ENCODE measurements at places on chromosomes 2 and 18.

GRCh38 chr2:231680285-231680991, 27.9 kb upstream of the PTMA start:
- DNase-seq, result no peak

DNA sequence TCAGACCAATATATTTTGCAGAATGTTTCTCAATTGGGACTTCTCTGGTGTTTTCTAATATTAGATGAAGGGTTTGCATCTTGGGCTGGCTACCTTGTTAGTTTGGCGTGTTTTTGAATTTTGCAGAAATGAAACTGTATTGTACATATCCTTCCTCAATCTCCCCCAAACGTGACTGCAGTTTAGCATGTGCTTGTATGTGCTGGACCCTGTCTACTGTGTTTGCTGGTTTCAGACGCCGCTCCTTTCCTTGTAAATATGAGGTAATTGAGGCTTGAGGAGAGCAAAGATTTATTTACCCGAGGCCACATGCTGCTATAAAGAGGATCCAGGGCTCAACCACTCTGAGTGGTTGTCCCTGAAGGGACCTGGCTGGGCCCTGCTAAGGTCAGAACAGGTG, 57.2 kb downstream of the NGEF start:
- no peak for DNase-seq

DNA sequence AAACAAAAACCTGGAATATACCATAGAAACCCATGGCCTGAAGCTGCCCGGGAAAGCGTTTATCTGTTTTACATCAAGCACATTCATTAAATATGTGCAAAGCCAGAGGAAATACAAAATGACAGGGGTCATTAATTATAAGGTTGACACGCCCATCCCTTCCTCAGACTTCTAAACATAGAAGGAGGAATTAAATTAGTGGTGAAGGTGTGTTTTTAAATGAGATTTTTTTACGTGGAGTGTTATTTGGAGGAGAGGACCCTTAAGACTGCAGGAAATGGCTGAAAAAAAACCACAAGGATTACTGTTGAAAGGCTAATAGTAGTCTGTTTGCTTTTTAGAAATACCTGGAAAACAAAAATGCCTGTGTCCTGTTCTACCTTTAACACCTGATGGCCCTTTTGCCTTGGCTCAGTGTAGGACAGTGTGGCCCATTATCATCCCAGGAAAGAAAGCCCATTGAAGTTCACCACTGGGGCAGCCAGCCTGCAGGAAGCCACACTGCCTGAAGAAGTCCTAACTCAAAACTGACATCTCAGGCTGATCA, 123.2 kb downstream of the EPHA4 start:
- DNase-seq, result no peak

DNA sequence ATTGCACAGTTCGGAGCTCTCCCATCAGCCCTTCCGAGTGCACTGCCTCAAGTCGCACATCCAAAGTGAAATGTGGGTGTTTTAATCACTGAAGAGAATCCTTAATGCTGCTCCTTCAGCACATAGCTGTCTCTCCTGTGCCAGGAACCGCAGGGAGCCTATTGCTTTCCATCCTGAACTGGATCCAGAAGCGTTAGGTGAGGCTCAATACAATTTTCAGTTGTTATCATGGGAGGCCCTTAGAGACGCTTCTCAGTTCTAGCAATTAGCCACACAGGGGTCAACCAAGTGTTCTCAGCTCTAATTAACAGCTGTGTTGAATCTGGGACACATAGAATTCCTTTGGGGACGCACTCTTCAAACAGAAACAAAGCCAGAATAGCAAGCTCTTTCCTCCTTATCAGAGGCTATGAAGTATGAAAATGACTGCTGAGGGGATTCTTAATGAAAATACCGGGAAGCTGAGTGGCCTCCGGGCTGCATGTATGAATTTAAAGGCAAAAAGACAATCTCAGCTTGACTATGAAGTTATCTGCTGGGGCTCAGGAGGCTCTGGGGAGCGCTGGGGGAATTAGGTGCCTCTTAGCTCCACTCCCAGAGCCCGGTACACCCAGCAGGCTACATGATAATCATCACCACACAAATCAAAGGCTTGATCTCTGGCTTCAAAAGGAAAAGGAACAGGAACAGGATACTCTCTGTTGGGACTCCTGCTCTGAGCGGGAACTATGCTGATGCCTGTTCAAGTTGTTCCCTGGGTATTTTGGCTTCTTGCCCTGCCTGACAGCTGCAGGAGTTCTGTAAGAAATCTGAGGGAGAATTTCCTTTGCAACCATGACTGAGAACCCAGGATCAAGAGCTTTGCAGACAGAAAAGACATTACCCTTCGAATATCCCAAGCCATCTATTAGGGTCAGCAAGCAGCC, 55.4 kb upstream of the NCOA1 start:
- no peak for DNase-seq

DNA sequence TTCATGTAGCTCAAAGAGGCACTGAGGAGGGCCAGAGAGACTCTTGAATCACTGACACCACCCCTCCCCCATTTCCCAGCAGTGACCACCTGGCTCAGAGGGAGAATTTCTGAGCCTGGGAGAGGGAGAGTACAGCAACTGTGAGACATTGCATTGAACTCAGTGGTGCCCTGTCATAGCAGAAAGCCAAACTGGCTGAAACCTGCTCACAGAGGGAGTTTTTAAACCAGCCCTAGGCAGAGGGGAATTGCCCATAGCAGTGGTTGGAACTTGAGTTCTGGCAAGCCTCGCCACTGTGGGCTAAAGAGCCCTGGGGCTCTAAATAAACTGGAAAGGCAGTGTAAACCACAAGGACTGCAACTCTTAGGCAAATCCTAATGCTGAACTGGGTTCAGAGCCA, 243.1 kb downstream of the ADCYAP1 start:
- no peak for DNase-seq

GRCh38 chr2:149568138-149568537, 19.4 kb downstream of the MMADHC start:
- no peak for DNase-seq

DNA sequence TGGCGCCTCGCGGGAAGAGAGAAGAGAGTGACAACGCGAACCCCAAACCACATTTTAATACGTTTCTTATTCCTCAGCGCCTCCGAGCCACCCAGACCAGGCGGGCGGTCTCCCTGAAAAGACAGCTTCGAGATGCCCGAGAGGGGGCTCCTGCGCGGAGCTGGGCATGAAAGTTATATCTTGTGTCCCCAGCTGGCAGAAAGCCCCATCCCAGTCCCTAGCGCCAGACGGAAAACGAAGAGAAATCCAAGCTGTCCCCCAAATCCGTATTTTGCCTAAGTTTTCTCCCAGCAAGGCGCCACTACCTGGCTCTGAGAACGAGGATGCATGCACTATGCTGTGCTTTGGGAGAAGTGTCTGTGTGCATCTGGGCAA, 797 bp downstream of the NXPH2 start:
- DNase-seq, result no peak

GRCh38 chr2:166573391-166573790, 79.3 kb upstream of the SCN7A start:
- no peak for DNase-seq

GRCh38 chr2:239371726-239372686, 28.8 kb downstream of the HDAC4 start:
- DNase-seq, result no peak

DNA sequence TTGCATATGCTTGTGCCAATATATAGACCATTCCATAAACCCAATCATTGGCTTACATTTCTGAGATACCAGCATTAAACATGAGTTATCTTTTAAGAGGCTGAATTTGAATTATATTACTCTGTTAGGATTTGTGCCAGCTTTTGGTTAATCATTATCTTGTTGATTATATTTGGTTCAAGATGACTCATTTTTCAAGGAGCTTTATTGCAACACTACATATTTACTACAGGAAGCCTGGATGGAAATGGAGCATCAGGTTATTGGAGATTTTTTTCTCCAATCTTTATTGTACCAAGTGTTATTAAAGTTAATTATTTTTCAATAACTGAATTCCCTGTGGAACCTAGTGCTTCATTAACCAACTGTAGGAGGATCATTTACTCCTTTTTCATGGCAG, 26.4 kb downstream of the EML4 start:
- DNase-seq, result no peak

Measured in activated CD4-positive, CD25-positive, alpha-beta regulatory T cell (primary cell).